ENCODE measurements at places on chromosomes 12 and 14. TPM values are rescaled to one million over a fixed set of nuclear protein-coding genes. Genes with fewer than 3 reads are reported as not detected.

KRT77 gene
- polyA plus RNA-seq = 0.02 TPM

PTPRR gene
- polyA plus RNA-seq = 0.35 TPM

SLC2A14 gene
- polyA plus RNA-seq = 11.1 TPM

TEX22 gene
- 0.67 TPM for polyA plus RNA-seq

GLT8D2 gene
- polyA plus RNA-seq = 5.0 TPM

DCN gene
- polyA plus RNA-seq = not detected

PAH gene
- polyA plus RNA-seq = 3.9 TPM

PTPRQ gene
- not detected for polyA plus RNA-seq

AMDHD1 gene
- 0.14 TPM for polyA plus RNA-seq

ATL1 gene
- 2.1 TPM for polyA plus RNA-seq

TMEM121 gene
- polyA plus RNA-seq = 1.9 TPM

HPD gene
- polyA plus RNA-seq = 0.28 TPM

ACVR1B gene
- 24.7 TPM for polyA plus RNA-seq

DENND5B gene
- 13.4 TPM for polyA plus RNA-seq

SPRING1 gene
- 17.2 TPM for polyA plus RNA-seq

HOXC10 gene
- polyA plus RNA-seq = not detected

PAPLN gene
- polyA plus RNA-seq = 25.6 TPM

PPM1H gene
- 17.3 TPM for polyA plus RNA-seq

Measured in H1 (cell line).